ENCODE measurements at places on chromosomes 6 and 20. TPM values are rescaled to one million over a fixed set of nuclear protein-coding genes. Genes with fewer than 3 reads are reported as not detected.

The HUS1B gene
- 2.9 TPM for total RNA-seq

The SCRT2 gene
- total RNA-seq, result not detected

The FHL5 gene
- total RNA-seq, result 25.8 TPM

The SLC52A3 gene
- 3.5 TPM for total RNA-seq

The FAM210B gene
- total RNA-seq, result 35.3 TPM

The BHLHE23 gene
- not detected for total RNA-seq

The HMGCLL1 gene
- total RNA-seq, result 3.1 TPM

The SPDEF gene
- total RNA-seq, result 2.6 TPM

GRCh38 chr6:132115714-132116366 lies 164.7 kb upstream of the CCN2 start:
- H3K36me3 ChIP-seq, result no peaks in the 10 kb centered on the region
- H3K27ac ChIP-seq, result no peak overlapping the region
- H3K4me1 ChIP-seq, result no peaks in the 10 kb centered on the region
- H3K4me3 ChIP-seq, result peak overlapping the region; percentile 25
- no peaks in the 10 kb centered on the region for H3K27me3 ChIP-seq
- no peak for DNase-seq

DNA sequence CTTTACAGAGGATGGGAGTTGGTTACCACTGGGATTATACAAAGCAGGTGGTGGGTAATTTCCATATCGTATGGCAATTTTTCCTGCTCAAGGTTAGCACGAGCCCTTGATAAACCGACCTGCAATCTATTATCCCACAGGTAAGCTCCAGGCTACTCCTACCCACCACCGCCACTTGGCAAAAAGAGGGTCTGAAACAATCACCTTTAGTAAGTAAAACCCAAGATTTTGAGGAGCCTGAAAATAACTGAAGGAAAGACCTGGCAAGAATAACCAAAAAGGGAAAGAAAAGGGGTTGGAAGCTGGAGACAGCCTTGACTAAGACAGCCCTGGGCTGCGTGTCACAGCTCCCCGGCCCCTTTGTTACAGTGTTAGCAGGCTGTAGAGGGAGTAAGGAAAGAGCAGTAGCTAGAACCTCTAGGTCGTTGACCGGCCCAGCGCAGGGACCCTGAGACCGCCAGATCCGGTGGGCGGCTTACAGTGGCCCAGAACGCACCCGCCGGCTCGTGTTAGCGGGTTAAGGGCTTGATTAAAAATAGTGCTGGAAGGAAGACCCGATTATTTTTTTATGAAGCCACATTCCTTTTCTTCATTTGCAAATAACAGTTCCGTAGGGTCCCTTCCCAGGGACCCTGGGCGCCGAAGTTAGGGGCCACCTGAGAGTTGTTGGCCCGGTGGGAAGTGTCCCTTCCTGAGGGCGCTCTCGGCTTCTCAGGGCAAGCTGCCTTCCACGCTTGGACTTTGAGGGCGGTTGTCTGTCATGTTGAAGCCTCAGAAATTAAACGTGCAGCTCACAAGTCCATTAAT lies 30.5 kb downstream of the TFAP2B start:
- no peak overlapping the region for H3K27ac ChIP-seq
- peaks cover 7% of the 10 kb centered on the region for H3K4me1 ChIP-seq
- H3K27me3 ChIP-seq, result no peaks in the 10 kb centered on the region
- H3K4me3 ChIP-seq, result no peak overlapping the region

GRCh38 chr6:71287038-71287437 lies 1.6 kb upstream of the OGFRL1 start:
- peaks cover 43% of the 10 kb centered on the region for H3K4me1 ChIP-seq
- no peak overlapping the region for H3K4me3 ChIP-seq
- H3K27ac ChIP-seq, result peak overlapping the region; percentile 92
- no peaks in the 10 kb centered on the region for H3K36me3 ChIP-seq

DNA sequence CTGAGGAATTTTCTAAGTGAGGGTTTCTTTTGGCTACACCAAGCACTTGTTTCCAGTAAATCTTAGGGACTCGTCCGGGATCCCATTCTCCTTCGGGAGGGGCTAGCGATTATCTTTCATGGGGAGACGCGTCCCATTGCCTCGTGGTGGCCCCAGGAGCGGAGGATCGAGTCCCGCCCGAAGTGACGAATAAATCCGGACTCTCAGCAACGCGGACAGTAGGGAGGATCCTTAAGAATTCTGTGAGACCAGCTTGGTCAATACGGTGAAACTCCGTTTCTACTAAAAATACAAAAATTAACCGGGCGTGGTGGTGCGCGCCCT lies 69.1 kb upstream of the PRSS16 start:
- DNase-seq, result no peak
- H3K36me3 ChIP-seq, result no peaks in the 10 kb centered on the region
- peak overlapping the region; percentile 94 for H3K4me3 ChIP-seq
- no peaks in the 10 kb centered on the region for H3K27me3 ChIP-seq

- H3K27me3 ChIP-seq, result no peaks in the 10 kb centered on the region
- no peak overlapping the region for H3K4me3 ChIP-seq
- H3K4me1 ChIP-seq, result peaks cover 19% of the 10 kb centered on the region
Observed at GRCh38 chr20:41476013-41476441, 109.4 kb upstream of the EMILIN3 start.

DNA sequence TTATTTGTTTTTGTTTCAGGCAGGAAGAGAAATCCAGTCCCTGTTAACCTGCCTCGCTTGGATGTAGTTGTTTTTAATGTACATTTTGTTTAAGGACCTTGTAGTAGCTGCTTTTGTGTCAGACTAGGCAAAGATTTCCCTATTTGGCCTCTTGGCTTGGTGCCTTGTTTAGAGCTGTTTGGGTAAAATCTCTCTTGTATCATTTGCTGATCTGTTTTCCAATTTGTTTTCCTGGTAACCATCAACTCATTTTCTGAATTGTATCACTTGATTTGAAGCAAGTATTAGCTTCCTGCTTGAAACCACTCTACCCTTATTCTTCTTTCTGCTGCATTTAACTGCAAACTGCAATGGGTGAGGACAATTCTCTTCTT lies 160.7 kb downstream of the ZFAND3 start:
- H3K4me3 ChIP-seq, result no peak overlapping the region
- no peaks in the 10 kb centered on the region for H3K27me3 ChIP-seq
- H3K27ac ChIP-seq, result no peak overlapping the region
- DNase-seq, result no peak
- peaks cover 12% of the 10 kb centered on the region for H3K4me1 ChIP-seq
- no peaks in the 10 kb centered on the region for H3K36me3 ChIP-seq

- DNase-seq, result peak; percentile 98
- H3K4me1 ChIP-seq, result peaks cover 53% of the 10 kb centered on the region
- H3K27me3 ChIP-seq, result no peaks in the 10 kb centered on the region
- peaks cover 47% of the 10 kb centered on the region for H3K36me3 ChIP-seq
Observed at GRCh38 chr20:63740627-63741353, 1.2 kb downstream of the SLC2A4RG start.

GRCh38 chr6:5082487-5083306 lies 2.4 kb upstream of the PPP1R3G start:
- H3K27ac ChIP-seq, result no peak overlapping the region
- H3K4me1 ChIP-seq, result peaks cover 25% of the 10 kb centered on the region
- peaks cover 13% of the 10 kb centered on the region for H3K27me3 ChIP-seq
- H3K4me3 ChIP-seq, result no peak overlapping the region
- DNase-seq, result no peak

GRCh38 chr20:45592574-45593189 lies 13.6 kb upstream of the WFDC8 start:
- H3K27ac ChIP-seq, result no peak overlapping the region
- H3K4me1 ChIP-seq, result no peaks in the 10 kb centered on the region
- no peak for DNase-seq
- no peaks in the 10 kb centered on the region for H3K36me3 ChIP-seq
- no peaks in the 10 kb centered on the region for H3K27me3 ChIP-seq

- H3K4me3 ChIP-seq, result no peak overlapping the region
- H3K36me3 ChIP-seq, result no peaks in the 10 kb centered on the region
- no peak for DNase-seq
- no peaks in the 10 kb centered on the region for H3K4me1 ChIP-seq
- no peaks in the 10 kb centered on the region for H3K27me3 ChIP-seq
Observed at GRCh38 chr6:131687022-131687421, 14.2 kb downstream of the OR2A4 start.

DNA sequence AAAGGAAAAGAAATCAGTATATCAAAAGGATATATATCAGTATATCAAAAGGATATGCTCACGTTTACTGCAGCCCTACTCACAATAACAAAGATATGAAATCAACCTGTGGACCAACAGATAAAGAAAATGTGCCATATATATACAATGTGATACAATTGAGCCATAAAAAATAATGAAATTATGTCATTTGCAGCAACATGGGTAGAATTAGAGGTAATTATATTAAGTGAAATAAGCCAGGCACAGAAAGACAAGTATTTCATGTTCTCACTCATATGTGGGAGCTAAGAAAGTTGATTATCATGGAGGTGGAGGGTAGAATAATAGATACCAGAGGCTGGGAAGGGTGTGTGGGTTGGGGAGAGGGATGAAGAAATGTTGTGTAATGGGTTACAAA lies 102.9 kb upstream of the MARCKS start:
- no peak overlapping the region for H3K4me3 ChIP-seq
- no peaks in the 10 kb centered on the region for H3K27me3 ChIP-seq
- H3K27ac ChIP-seq, result no peak overlapping the region
- DNase-seq, result no peak

DNA sequence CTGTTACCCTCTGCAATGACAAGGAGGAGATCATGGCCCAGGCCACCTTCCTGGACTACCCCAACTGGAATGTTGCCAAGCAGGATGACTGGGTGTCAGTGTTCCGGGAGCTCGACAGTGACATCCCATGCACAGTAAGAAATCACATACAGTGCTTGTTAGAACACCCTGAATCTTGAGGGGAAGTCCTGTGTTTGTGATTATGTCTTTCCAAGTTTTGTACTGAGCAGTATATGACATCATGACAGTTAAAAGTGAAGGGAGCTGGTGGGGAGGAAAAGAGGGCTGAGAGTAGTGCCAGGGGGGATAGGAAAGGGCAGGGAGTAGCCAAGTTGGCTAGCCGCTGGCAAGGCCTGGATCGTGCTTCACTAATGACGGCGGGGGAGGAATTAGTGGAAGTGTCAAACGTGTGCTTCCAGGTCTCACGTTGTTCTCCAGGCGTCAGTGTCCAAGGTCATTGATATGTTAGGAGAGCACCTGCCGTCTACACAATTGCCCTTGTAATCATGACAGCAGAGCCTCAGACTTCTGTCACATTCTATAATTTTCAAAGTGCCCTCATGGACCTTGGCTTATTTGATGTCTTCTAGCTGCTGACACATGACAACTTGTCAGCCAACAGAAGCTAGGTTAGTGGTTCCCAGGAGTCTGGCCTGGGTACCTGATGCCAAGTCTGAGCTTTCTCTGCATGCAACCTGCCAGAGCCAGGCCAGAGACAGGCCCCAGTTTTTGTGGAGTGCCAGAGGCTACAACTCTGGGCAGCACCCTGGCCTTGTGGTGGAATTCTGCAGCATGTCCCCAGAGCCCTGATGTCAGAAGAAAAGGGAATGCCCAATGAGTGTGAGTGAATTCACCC lies 18.8 kb downstream of the CFAP61 start:
- no peaks in the 10 kb centered on the region for H3K36me3 ChIP-seq
- DNase-seq, result no peak
- no peaks in the 10 kb centered on the region for H3K4me1 ChIP-seq
- H3K27me3 ChIP-seq, result no peaks in the 10 kb centered on the region
- H3K4me3 ChIP-seq, result no peak overlapping the region
- no peak overlapping the region for H3K27ac ChIP-seq

DNA sequence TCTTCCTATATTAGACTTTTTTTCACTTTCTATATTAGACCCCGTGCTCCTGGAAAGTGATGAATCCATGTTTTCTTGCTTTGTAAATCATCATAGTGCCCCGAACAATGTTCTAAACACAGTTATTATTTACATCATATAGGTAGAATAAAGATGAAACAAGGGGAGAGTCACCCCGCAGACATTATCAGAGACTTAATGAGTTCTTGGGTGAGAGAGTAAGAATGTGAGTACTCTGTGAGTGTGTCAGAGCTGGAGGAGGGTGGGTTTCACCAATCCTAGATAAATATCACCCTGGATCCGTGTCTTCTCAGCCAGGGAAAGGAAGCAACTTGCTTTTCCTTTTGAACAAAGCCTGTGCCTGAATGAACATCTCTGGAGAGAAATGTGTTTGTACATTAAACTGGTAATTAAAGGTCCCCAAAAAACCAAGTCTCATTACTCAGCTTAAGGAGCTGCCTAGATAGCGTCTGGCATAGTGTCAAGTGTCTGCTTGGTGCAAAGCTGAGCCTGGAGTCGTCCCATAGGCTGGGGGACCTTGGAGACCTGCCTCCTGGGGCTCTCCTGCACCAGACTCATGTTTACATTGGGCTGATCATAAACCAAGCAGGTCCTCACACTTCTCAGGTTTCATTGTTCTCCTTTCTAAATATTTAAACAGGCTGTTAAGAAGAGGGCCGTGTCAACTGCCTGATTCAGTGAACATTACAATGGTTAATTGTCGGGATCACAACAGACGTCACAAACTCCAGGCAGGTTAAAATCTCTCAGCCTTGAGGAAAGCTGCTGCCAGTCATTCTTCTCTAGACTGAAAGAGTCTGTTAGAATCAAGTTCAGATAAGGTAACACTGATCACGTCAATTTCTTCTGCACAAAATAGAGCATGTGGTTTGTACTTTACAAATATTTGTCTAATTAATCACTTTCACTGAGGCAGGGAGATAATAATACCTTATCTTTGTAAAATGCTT lies 179.7 kb upstream of the MYLIP start:
- H3K27ac ChIP-seq, result no peak overlapping the region
- DNase-seq, result peak; percentile 77

DNA sequence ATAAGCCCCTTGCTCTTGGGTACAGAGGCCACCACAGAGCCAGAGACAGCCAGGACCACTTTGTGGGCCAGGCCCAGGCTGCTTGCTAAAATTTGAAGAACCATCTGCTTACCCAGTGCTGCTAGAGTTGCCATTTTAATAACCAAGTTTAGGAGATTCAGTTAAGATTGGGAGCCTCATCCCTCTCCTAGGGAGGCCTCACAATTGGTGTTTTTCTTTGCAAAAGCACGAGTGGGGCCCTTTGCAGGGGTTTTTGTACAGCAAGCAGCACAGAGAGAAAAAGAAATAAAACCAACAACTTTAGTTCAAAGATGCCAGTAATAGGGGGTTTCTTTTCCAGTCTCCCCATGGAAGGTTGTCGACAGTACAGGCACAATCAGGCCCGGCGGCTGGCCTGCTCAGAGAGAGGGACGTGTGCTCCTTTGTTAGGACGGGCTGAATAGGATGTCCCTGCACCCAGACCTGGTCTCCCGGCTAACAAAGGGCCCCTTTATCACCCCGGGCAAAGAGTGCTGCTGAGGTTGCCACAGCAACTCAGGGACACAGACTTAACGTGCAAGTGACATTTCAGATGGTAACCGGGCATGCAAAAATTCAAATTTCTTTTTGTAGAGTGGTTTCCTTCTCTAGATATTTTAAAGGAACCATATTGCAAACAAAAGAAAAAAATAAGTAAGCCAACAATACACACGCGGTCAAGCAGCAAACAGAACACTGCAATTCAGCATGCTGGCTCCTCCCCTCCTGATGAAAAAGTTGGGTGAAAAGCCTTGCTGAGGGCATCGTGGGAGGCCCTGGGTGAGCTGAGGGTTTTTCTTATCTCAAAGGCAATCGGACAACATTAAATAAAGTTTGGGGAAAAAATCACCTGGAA lies 10.5 kb upstream of the TOX2 start:
- no peak overlapping the region for H3K4me3 ChIP-seq
- H3K36me3 ChIP-seq, result no peaks in the 10 kb centered on the region
- H3K27ac ChIP-seq, result no peak overlapping the region
- no peaks in the 10 kb centered on the region for H3K27me3 ChIP-seq

GRCh38 chr20:62888406-62888805 lies 26.8 kb upstream of the TCFL5 start:
- H3K27ac ChIP-seq, result no peak overlapping the region
- no peaks in the 10 kb centered on the region for H3K4me1 ChIP-seq
- H3K36me3 ChIP-seq, result peaks cover 64% of the 10 kb centered on the region
- H3K4me3 ChIP-seq, result no peak overlapping the region
- no peak for DNase-seq

GRCh38 chr6:149782337-149782736 lies 32.8 kb downstream of the PCMT1 start:
- no peaks in the 10 kb centered on the region for H3K36me3 ChIP-seq
- H3K4me3 ChIP-seq, result no peak overlapping the region
- no peaks in the 10 kb centered on the region for H3K27me3 ChIP-seq

Data from upper lobe of left lung (tissue), 6 donors.